ENCODE measurements at places on chromosomes 16 and 17.
A peak's percentile ranks its signal among the peaks of the same experiment; 100 is the strongest.

- no peak for DNase-seq
Measured at GRCh38 chr16:17532338-17532995, 61.7 kb upstream of the XYLT1 start.

DNA sequence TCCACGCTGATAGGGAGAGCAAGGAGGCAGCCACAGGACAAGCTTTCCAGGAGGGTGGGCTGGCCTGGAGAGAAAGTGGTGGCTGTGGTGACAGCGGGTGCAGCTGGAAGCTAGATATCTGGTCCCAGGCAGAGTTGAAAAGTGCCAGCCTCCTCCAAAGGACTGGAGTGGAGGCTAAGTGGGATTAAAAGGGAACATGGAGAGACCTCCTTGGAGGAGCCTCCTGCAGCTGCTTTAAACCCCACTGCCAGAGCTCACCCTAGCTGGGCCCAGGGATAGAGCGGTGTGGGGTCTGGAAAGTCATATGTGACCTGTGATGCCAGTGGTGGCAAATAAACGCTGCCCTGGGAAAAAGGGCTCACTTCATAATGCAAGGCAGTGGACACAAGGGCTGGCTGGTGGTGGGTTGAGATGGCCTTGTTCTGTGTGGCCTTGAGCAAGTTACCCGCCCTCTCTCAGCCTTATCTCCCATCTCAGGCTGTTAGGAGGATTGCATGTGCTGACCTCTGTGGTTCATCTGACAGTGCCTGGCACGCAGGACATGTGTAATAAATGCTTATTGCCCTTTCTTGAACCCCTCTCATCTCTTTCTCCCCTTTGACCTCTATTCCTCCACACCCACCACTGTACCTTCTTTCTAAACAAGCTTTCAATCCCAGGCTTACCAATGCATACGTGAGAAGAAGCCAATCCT, 61.0 kb upstream of the LGALS9 start:
- no peak for DNase-seq

DNA sequence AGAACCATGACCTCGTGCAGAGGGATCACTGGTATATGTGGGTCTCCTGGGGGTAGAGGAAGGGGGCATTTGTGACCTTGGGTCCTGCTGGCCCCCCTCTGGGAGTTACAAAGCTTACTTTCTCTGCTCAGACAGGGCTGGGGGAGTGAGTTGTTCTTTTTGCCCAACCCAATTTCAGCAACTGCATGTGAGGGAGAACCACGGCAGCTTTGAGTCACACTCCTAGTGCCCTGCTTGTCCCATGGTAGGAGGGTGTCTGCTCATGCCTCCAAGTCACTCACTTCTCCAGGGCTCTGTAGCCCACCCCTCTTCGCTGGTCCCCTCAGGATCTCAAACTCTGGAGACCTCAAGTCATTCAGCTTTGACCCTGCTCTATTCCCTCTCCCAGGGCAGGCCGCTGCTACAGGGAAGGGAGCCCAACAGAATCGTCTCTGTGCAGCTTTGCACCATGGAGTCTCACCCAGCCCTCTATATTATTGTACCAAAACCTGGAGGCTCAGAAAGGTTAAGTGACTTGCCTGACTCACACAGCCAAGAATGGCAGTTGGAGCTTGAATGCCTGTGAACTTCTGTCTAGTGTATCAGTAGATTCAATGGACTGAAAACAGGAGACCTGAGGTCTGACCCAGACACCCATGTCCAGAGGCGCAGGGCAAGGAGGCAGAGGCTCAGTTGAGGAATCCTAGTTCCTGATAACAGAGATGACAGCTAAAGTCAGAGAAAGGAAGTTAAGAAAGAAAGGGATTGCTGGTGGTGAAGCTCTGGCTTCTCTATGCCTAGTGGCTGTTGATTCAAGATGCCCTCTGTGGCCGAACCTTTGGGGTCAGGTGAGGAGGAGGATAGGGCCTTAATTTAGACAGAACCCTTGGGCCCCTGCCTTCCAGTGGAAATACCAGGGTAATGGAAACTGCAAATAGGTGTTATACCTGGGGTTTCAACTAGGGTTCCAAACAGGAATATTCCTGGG, 14.6 kb upstream of the ETV4 start:
- DNase-seq = no peak

DNA sequence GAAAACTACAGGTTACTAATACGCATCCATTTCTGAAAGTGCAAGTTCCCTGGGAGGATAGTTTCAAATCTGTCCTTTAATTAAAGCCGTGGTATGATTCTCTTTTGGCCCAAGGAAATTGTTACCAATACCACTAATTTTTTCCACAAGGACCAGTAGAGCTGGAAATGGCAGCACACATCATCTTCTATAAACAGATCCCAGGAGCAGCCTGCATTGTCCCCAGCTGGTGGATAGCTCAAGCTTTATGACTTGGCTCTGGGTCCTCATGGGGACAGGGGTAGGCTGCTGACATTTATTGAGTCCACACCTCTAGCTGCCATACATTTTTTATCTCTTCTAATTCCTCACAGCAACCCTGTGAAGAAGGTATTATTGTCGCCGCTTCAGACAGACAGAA, 35.8 kb upstream of the BHLHA9 start:
- DNase-seq = no peak

DNA sequence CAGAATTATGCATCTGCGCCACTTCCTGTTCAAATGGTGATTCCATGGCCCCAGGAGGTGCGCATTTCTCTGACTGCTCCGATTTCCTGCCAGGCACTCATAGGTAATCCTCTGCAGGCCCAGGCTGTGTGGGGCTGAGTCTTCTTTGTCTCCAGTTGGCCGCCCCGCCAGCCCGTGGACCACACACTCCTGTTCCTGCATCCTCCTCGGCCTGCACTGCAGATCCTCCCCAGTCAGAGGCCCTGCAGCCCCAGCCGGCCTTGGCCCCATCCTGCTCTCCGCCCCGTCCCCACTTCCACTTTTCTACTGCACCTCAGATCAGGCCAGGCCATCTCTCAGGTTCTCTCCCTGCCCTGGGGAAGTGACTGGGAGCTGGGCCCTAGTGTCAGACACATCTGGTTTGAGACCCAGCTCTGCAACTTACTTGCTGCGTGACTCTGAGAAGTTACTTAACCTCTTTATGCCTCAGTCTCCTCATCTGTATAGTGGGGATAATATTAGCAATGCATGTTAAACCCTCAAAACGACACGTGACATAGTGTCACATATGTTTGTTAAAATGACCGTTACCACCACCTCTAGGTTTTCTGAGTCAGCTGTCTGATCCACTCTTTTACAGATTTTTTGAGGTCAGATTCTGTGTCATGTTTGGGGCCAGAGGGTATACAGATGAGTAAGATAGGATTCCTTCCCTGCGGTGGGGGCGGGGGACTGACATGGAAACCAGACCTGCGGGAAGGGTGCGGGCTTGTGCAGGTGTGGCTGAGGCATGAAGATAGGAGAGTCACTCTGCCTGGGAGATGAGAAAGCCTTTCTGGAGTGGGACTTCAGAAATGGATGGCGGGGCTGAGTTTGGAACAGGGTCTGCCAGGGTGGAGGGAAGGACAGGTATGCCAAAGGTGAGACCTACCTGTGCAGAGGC, 12.8 kb downstream of the RAB11FIP4 start:
- DNase-seq = no peak

DNA sequence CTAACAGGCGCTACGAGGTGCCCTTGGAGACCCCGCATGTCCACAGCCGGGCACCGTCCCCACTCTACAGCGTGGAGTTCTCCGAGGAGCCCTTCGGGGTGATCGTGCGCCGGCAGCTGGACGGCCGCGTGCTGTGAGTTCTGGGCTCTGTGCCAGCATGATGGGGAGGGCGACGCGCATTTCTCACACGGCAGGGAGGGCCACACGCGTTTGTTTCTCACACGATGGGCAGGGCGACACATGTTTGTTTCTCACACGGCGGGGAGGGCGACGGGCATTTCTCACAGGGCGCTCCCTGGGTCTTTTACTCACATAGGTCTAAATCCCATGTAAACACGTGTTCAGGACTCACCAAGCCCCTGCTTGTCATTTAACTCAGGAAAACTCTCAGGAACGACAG, 4.4 kb downstream of the GAA start:
- no peak for DNase-seq

GRCh38 chr17:11545696-11546095, 52.6 kb upstream of the DNAH9 start:
- DNase-seq = no peak

DNA sequence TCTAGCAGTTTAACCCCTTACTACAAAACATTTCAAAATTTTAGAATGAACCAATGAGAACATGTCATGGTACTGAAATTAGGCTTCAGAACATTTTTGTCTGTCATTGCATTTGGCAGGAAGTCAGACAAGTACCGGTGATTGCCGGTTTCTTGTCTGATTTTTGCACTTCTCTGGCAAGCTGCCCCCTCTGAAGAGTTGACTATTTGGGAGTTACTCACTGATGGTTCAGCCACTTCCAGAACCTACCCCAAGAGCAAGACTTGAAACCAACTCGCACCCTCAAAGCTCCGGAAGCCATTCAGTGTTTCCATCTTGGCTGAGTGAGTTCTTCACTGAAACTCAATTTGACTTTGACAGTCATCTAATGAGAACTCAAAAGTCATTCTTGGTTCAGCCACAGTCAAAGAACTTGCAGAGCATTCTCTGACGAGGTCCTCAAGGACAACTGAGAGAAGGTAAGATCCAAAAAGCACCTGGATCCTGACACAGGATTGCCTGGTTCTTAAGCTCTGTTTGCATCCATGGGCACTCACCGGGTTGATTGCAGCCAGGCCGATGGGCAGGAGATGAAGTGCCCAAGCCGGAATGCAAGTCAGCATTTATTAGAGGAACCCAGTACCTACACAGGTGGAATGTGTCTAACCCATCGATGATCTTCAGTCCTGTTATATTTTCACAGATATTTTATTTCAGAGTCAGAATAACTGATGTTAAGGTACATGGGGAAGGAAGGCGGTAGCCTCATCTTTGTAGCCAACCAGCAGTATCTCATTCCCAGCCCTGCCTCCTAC, 93.6 kb downstream of the USP22 start:
- no peak for DNase-seq

- no peak for DNase-seq
Measured at GRCh38 chr16:70661534-70661917, 15.2 kb downstream of the IL34 start.

DNA sequence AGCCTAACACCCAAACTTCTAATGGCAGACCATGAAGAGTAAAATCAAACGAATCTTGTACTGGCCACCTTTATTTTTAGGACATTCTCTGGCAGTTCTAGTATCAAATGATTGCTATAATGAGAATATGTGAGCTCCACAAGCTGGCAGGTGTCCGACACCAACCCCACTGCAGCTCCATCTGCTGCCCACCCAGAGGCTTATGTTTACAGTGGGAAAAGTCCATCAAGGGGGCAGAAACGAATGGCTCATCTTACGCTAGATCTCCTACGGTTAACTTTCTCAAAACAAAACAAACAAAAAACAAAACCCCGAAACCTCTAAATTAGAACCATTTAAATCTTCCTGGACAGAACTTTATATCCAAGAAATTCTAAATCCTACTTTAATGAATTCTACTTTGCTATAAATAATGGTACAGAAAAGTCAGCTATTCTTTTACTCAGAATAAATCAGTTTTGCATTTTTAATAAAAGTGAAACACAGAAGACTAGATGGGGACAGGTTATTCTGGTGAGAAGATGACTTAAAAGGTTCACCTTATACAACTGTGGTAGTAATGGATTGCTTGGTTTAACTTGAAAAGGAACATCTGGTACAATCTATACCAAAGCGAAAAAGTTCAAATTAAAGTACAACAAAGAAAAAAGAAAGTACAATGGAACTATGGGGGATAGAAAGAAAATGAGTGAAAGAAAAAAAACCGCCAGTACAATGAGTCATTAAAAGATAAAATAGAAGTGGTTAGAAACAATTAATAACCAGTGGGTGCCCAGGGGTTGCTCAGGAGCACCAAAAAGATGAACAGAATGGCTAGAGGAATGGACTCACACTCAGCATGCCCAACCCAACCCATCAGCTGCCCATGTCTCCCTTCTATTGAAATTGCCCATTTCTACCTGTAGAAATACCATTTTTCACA, 40.2 kb downstream of the GRB2 start:
- no peak for DNase-seq

DNA sequence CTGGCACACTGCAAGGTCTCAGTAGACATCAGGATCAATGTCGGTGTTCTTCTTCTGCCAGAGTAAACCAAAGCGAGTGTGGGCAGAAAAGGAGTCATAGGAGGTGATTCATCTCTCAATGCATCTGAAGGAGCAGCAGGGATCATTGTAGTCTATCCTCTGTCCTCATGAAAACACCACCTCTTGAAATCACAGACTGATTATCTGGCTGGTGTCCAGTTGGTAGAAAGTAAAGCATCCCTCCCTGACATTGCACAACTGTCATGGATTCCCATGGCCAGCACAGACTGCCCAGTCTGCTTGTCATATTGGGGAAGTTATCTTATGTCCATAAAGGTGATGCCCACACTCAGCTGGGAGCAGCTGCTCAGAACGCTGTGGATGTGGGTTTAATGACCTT, 74.1 kb downstream of the ABCC12 start:
- DNase-seq = no peak

- no peak for DNase-seq
Measured at GRCh38 chr16:66003201-66003600, 363.3 kb upstream of the CDH5 start.

GRCh38 chr16:2077016-2077415, 29.2 kb downstream of the TSC2 start:
- no peak for DNase-seq

- DNase-seq = peak; percentile 50
Measured at GRCh38 chr17:57255182-57255775, 1.0 kb upstream of the MSI2 start.

DNA sequence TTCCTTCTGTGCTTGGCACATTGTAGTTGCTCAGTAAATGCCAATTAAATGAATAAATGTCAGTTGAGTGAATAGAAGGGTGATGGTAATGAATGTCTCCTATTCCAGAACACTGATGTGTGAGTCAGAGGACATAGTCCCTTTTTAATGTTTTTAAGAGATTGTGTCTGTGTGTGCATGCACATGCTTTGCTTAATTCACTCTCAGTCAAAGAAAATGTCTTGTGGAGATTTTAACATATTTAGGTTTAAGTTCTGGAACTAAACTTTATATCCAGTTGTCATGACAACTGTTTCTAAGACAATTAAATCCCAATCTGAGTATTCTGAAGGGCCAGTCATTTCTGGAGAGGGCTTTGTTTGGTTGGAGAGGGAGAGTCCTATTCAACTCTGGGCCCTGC, 255.3 kb upstream of the CDH11 start:
- DNase-seq = no peak

GRCh38 chr16:85359147-85359822, 247.0 kb upstream of the CIBAR2 start:
- DNase-seq = no peak
